ENCODE measurements at places on chromosomes 16 and 17.
A peak's percentile ranks its signal among the peaks of the same experiment; 100 is the strongest.

- DNase-seq: peak; percentile 52
These were observed 6.3 kb downstream of the CCL11 start for GRCh38 chr17:34291721-34292348.

- no peak for DNase-seq
These were observed 5.9 kb downstream of the KRT28 start for GRCh38 chr17:40793832-40794231.

GRCh38 chr17:28623696-28624095 lies 9.7 kb upstream of the RSKR start:
- DNase-seq: no peak

DNA sequence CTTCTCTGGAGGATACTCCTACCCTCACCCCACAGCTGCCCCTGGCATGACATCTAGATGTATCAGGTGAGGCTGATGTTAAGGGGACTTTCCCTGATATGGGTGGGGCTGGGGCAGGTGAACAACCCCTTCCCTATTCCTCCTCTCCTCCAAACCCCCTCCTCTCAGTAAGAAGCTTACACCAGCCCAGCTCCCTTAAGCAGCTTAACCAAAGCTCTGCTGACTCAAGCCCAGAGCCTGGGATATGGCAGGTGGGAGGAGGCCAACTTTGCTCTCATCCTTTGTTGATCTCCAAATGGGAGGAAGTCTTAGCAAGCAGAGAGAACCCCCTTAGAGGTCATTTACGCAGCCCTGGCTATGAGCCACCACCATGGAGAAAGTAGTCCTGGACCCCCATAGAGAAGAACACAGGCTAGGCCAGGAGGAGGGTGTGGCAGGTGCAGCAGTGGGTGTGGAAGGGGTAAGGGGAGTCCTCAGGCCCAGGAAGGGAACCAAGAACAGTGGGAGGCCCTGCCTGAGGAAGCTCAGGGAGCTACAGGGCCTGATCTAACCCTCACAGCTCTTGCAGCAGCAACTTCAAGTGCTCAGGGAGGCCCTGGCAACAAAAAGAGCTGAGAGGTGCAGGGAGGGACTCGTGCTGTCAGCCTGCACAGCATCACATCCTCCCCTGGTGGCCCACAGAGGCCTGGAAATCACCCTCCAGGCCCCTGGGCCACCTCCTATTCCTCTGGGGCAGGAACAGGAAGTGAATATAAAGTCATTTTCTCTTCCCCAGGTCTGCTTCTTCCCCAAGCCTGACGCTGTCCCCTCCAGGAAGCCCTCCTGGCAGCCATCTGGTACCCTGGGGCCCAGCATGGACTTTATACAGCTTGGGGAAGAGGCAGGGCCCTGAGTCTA lies 2.9 kb downstream of the UNC119 start:
- no peak for DNase-seq

- no peak for DNase-seq
These were observed 6.5 kb downstream of the TMEM170A start for GRCh38 chr16:75458029-75458428.

DNA sequence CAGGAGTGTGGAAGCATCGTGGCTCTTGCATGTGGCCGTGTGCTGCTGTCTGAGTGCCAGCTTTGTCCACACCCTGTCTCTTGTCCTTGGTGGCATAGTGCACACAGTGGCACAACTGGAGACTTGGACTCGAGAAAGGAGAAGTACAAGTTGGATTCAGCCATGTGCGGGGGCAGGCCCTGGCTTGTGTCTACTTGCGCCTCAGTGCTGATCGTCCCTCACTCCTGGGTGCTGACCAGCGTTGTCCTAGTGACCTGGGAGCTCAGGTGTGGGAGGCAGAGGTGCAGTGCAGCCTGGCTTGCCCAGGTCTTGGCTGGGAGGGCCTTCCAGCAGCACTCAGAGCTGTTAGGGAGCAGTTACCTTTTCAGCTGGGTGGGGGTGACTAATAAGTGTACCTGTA lies 20.6 kb downstream of the MPRIP start:
- DNase-seq: no peak

- DNase-seq: no peak
These were observed 26.2 kb downstream of the ADAMTS18 start for GRCh38 chr16:77408607-77409006.

DNA sequence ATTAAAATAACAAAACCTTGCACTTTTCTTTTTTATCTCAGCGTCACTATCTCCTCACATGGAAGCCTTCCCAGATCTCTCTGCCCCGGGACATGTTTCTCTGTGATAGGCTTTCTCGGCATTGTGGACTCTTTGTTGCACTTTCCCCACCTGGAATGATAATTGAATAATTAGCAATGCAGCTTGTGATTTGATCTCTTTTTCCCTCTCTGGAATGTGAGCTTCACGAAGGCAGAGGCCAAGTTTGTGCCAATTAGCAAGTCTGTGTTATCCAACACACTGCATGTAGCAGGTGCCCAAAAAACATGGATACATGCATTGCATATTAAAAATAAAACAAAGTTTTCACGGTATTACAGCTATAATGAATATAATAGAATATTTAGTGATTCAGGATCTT lies 431.2 kb downstream of the HAPSTR1 start:
- no peak for DNase-seq

Data from RKO (cell line).